ENCODE measurements at places on chromosomes 1 and 21.

- DNase-seq = no peak
These were observed 19.4 kb downstream of the CERS2 start for GRCh38 chr1:150955280-150955679.

GRCh38 chr1:5667513-5668325 is 324.5 kb downstream of the NPHP4 start:
- DNase-seq = no peak

- no peak for DNase-seq
These were observed 94.6 kb upstream of the ZBTB18 start for GRCh38 chr1:243956450-243956849.

DNA sequence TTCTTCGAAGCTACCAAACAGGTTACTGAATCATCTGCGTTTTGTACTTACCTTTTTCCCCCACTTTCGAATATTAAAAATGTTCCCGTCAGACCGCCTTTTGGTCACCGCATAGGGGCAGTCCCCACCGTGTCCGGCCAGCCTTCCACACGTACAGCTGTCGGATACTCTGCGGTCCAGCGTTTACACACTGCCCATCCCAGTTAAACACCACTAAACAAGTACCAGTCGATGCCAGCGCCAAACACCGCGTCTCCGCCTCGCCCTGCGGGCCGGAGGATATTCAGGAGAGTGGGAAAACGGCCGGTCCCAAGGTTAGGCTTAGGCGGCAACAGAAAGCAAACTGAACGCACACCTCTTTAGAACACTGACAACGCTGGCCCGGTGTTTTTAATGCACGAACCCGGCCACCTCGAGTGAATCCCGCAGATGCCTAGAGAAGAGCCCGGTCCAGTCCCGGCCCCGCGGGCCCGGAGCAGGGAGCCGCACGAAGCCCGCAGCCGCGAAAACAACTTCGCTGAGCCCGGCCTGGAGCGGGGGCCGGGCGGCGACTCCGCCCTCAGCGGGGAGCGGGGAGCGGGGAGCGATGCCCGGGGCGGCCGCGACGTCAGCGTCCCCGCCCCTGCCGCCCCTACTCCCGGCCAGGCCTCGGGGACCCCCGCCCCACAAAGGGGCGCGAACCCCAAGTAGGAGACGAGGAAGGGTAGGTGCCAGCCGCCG is 730 bp upstream of the PHF13 start:
- DNase-seq = peak; percentile 63

- no peak for DNase-seq
These were observed 43.9 kb upstream of the CAMK1G start for GRCh38 chr1:209539576-209539975.

Measured in Ammon's horn (tissue), 1 donor.